NCI-H2107 (cell line): ENCODE measurements at places on chromosomes 7 and 10.

DNA sequence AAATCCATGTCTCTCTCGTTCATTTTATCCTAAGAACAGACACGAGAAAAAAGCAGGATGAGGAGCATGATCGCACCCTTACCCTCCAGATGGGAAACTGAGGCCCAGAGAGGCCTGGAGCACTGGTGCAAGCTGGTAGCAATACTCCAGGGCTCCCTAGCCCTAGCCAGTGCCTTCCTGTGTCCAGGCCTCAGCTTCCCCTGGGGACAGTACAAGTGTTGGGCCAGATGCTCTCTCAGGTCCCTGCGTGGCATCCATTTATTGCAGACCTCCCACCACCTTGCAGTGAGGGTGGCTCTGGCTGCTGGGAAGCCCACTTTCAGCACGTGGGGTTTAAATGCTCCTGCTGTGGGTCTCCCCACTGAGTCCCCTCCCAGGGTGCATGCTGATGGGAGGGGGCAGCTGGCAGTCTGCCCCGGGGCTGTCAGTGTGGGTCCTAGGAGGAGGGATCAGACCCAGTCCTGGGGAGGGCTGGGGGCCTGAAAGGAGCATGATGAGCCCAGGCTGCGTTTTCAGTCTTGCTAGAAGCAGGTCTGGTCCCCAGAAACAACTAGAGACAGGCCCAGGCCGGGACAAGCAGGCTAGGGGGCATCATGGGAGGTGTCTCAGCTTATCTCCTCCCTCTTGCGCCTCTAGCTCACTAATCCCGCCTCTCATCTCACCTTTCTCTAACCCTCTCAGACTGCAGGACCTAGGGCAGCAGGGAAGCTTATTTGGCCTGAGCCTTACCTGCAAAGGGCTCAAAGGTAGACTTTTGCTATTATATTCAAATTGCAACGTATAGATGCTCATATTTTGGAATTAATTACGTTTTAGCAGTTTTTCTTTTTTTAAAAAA lies 662 bp upstream of the PPIF start:
- no peak for DNase-seq

GRCh38 chr7:50677638-50677996 lies 105.1 kb downstream of the GRB10 start:
- no peak for DNase-seq

DNA sequence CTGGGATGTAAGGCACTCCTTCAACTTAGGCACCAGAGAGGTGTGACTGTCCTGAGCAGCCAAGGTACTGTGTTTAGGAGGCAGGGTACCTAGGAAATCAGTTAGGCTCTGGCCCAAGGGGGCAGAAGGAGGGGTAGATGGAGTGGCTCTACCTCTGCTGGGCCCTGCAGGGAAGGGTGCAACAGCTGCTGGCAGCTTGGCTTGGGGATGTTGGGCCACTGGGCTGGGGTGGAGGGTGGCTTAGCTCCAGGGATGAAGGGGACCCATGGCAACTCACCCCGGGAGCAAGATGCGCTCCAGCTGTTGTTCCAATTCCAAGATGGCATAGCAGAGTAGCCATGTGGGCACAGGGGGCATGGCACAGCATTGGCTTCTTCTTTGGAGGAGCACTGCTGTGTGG lies 42.1 kb downstream of the NEURL1 start:
- DNase-seq, result no peak

DNA sequence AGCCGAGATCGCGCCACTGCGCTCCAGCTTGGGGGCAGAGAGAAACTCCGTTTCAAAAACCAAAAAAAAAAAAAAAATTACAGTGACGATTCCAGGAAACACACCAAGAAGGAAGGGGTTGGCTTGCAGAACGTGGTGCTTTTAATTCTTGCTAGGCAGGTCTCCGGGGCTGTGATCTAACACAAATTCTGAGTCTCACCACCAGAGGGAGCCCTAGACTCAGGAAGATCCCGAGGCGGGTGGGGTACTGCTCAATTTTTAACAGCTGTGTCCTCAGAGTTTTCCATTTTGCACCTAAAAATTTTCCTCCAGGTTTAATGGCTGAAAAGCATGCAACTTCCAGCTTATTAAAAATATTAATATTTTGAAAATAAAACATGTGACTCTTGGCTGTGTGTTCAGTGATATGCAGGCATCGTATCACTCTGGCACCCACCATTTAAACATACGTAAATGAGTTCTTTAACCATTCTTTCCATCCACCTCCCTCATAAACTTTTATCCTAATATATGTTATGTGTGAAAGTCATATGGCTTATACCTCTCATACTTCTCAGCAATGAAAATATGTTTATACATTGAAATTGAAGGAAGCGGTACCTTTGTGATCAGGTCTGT lies 26.5 kb upstream of the NUB1 start:
- DNase-seq, result peak; percentile 56

DNA sequence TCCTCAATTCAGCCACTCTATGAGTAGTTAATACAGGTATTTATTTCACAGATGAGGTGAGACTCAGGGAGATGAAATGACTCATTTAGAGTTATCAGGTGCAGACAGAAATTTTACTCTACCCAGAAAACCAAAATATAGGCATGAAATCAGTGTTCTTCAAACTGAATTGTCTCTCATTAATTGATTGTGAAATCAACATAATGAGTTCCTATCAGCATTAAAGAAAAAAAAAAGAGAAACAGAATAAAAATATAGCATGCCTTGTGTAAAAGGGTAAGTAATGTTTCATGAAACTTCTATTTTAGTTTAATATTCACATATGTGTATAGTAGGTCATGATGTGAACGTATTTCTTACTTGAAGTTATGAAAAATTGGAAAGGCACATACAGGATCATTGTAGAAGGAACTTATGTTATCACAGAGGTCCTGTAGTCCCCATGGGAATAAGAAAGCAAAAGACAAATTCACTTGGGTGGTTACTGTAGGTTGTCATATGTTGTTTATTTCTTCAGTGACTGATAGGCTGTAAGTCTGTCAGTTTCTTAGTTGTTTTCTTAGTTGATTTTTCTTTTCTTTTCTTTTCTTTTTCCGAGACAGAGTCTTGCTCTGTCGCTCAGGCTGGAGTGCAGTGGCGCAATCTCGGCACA lies 47.5 kb downstream of the KAT6B start:
- no peak for DNase-seq

DNA sequence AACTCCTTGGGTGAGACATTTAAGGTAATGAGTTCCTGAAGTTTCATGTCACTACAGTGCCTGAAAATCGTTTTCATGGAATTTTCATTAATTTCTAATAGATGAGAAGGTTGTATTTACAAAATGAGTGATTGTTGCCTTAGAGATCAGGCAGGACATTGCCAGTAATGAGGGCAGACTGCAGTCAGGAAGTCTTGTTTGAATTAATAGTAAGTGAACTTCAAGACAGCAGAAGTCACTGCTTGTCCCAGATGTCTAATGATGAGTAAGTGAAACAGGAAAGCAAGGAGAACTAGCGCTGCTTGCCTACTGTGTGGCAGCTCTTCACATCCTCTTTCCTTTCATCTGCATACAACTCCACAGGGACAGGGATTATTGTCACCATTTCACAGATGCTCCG lies 237.4 kb downstream of the BAMBI start:
- no peak for DNase-seq

GRCh38 chr10:38050212-38050611 lies 39.7 kb downstream of the ZNF33A start:
- no peak for DNase-seq

- no peak for DNase-seq
These were observed 170.1 kb upstream of the INHBA start for GRCh38 chr7:41872966-41873365.

- DNase-seq, result no peak
These were observed 46.7 kb upstream of the RHOBTB1 start for GRCh38 chr10:60990663-60991062.

DNA sequence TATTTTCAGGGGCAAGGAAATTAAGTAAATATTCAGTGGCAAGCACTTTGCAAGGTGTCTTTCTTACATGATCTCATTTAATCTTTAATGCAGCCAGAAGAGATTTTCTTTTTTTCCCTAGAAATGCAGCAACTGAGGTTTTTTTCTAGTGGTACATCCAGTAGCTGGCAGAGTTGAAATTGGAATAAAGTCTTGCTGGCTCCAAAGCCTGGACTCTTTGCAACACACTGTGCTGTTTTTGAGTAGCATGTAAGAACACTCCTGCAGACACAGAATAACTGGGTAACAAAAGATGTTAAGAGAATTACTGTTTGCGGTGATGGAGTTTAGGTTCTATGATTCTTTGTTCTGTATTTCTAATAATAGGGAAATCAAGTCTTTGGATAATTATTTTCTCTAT lies 123.6 kb downstream of the PON1 start:
- no peak for DNase-seq

GRCh38 chr10:9851808-9852207 lies 1165.9 kb upstream of the CELF2 start:
- no peak for DNase-seq

DNA sequence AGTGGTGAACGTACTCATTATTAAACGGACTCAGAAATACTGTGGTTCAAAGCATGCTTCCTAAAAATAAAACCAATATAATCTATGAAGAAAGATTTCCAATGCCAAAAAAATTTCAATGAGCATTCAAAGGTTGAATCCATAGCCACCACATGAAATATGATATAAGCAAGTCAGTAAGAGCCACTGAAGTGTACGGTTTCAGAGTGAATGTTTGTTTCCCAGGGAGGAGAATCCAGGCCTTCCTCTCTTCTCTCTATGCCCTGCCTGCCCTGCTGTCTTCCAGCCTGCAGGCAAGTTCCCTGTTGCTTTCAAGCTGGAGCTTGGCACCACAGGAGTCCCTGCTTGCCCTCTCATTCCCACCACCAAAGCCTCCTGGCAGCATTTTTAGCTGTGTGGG lies 1171.6 kb upstream of the C7orf33 start:
- DNase-seq, result no peak

DNA sequence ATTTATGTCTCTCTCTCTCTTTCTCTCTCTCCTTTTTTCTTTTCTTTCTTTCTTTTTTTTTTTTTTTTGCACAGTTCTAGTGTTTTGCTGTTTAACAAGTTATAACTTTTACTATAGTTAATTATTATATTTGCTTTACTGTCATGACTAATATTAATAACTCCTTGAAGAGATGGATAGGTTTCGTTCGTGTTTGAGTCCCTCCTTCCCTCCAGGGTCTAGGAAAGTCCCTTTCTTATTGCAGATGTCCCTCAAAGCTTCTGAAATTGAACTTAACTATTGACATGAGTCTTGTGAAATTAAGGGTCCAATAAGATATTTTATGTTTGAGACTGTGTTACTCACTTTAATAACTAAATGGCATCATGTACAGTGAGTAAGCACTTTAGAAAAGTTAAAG lies 131.4 kb downstream of the PLXDC2 start:
- no peak for DNase-seq

- no peak for DNase-seq
These were observed 3.5 kb downstream of the CRHR2 start for GRCh38 chr7:30678805-30679204.

DNA sequence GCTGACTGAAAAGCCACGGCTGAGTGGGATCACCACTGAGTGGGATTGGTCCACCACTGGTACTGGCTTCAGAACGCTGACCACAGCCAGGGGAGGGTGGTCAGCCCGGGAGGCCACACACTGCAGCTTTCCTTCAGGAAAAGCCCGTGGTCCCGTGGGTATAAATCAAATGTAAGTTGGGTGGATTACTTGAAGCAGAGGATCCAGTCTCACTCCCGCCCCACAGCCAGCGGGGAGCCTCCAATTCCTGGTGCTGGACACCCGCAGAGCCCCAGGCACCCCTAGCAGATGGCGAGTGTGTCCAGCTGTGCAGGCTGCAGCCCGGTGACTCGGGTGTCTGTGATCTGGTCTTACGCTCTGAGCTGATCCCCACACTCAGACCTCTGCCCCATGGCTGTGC lies 231.1 kb upstream of the ZNF32 start:
- no peak for DNase-seq
